ENCODE measurements at places on chromosomes 12 and 14.

DNA sequence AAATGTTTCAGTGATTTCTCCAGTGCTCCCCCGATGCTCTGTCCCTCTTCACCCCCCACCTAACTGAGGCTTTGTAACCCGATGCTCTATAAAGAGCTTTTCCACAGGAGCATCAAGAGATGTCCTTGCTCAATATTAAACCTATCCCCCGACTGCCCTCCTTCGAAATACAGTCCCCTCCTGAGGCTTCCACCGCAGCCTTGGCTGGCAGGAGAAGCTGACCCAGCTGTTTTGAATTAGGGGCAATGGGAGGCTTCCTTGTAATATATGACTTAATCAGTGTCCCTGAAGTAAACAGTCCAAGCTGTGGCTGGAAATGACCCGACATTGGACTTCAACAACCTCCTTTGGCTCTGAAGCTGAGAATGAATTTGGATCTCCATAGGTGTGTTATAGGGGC is 62.4 kb downstream of the TMEM30B start:
- DNase-seq, result no peak

GRCh38 chr12:63093084-63093483 is 57.9 kb downstream of the AVPR1A start:
- no peak for DNase-seq

- no peak for DNase-seq
Measured at GRCh38 chr12:630656-631632, 32.3 kb downstream of the NINJ2 start.

GRCh38 chr14:33675415-33676130 is 275.3 kb downstream of the EGLN3 start:
- no peak for DNase-seq

DNA sequence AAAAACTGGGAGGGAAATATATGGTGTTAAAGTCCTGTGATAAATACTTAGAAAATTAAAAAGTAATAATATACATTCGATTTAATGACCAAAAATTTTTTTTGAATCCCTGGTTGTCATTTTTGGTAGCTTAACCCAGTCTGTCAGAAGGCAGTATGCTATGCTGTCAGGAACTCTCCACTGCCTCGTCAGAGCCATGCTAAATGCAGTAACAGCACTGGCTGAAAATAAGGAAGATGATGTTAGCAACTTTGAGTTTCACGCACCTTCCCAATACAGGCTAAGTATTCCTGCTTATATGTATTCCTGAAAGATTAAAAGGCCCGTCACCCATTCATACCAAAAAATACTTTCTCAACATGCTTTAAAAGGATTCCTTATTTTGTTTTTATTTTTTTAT is 34.2 kb downstream of the SAV1 start:
- no peak for DNase-seq

- no peak for DNase-seq
Measured at GRCh38 chr12:111429828-111430432, 24.2 kb downstream of the SH2B3 start.

GRCh38 chr12:82057770-82058169 is 298.6 kb upstream of the PPFIA2 start:
- DNase-seq, result no peak

DNA sequence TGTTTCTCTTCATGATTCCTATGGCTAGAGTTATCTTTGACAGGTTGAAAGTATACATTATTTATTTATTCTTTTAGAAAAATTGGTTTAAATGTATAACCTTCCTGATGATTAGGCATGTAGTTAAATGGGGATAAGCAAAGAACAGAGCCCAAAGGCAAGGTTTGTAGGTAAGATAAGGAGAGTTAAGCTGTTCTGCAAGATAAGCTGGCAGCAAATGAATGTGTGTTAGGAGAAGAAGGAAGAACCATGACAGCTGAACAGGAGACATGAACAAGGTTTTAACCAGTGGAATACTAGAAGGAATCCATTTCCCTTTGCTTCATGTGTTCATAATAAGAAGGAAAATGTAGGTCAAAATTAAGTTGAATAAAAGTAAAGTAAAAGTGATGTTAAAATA is 1330.1 kb upstream of the USP15 start:
- DNase-seq, result no peak

DNA sequence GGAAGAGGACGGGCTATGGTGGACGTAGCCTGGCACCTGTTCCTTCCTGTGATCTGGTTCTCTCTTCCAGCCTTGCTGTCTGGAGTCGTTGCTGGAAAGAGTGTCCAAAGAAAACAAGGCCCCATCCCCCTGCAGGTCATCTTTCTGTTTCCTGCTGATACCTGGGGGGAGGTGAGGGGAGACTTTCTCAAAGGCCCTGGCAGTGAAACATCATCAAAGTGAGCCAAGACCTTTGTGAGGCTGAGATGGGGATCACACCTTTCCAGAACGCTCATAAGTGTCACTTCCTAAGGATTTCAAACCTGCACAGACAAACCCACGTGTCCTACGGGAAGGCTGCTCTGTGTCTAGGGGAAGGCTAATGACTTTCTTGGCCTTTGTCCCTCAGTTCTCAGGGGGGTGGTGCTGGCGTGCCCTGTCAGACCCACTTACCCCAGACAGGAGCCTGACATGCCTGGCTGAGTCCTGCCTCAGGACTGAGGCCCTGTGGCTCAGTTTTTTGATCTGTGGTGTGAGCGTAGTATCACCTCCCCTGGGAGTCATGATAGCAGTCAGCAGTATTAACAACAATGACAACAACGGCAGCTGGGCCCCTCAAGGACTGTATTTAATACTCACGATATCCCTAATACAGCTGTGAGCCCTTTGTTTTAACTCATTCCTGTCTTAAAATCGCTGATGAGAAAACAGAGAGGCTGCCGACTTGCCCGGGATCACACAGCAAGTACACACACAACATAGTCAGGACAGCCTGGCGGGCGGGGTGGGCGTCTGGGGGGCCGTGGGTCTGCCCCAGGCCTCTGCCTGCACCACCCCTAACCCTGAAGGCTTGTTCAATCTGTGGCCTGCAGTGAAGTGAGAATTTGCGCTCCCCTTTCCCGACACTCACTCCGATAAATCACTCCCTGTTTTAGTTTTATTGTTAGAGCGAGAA is 235.2 kb downstream of the SLC41A2 start:
- peak; percentile 55 for DNase-seq

DNA sequence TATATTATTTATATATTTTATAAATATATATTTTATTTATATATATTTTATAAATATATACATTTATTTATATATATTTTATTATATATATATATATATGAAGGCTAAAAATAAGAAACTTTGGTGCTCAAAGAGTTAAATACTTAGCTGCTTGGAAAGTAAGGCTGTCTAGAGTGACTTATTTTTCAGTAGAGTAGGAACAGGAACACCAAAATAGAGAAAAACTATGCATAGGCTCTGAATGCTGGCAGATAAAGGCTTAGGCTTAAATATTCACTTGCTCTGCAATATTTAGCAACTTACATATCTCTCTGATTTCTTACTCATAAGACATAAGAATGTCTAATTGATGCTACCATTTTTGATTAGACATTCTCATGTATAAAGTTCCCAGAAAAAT is 991.2 kb downstream of the VRK1 start:
- no peak for DNase-seq

DNA sequence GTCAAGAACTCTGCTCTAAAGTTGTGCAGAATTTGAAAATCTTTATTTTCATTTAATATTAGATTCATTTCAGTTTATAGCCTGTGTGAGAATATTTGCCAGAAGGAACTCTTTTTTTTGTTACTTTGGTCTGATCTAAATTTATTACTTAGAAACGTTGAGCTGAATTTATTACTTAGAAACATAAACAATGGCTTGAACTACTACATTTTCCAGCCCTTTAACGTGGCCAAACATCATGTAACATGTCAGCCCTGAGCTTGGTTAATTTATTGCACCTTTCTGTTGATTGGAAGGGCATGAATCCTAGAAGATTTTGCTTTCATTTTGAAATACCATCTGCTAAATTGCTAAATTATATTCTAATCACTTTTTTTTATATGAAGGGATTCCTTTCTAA is 241.4 kb downstream of the TMEM117 start:
- no peak for DNase-seq

- no peak for DNase-seq
Measured at GRCh38 chr14:23062002-23062401, 4.7 kb upstream of the CDH24 start.

DNA sequence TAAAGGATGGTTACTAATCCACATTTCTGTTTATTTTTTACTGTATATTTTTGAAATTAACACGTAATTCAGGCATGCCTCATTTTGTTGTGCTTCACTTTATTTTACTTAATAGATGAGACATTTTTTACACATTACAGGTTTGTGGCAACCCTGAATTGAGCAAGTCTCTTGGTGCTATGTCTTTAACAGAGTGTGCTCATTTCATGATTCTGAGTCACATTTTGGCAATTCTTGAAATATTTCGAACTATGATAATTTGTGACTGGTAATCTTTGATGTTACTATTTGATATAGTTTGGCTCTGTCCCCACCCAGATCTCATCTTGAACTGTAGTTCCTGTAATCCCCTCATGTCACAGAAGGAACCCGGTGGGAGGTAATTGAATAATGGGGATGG is 1120.5 kb upstream of the FLRT2 start:
- DNase-seq, result no peak

GRCh38 chr14:47917344-47917954 is 242.0 kb upstream of the MDGA2 start:
- DNase-seq, result peak; percentile 16

DNA sequence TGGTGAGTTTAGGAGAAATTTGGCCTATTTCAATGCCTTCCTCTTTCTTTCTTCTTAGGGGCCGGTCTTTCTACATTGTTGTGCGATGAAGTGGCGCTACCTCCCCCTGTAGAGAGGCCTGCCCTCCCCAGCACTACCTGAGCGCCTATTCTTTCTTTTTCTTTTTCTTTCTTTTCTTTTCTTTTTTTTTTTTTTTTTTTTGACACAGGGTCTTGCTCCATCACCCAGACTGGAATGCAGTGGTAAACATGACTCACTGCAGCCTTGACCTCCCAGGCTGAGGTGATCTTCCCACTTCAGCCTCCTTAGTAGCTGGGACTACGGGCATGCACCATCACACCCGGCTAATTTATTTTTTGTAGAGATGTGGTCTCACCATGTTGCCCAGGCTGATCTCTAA is 136.1 kb upstream of the MAX start:
- no peak for DNase-seq

GRCh38 chr12:56877195-56878009 is 56.8 kb downstream of the SDR9C7 start:
- no peak for DNase-seq

GRCh38 chr12:96395236-96395635 is 5.0 kb downstream of the CDK17 start:
- no peak for DNase-seq

DNA sequence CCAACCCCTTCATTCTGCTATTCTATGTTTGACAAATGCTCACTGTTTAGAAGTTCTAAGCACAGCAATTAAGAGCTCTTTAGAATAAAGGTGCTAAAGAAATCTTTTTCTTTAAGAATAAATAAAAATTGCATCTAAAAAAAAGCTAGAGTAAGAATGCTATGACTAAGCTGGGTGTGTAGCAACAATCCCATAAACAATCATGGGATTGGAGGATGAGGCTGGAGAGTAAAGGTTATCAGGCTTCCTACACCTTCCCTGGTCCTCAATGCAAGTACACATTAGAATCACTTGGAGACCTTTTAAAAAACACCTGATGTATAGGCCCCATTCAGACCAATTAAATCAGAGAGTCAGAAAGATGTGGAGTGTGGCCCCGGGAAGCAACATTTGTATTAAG is 88.3 kb downstream of the CIT start:
- DNase-seq, result no peak

- DNase-seq, result no peak
Measured at GRCh38 chr12:93223440-93224426, 154.0 kb upstream of the NUDT4 start.

- DNase-seq, result no peak
Measured at GRCh38 chr12:30417697-30418231, 277.9 kb downstream of the IPO8 start.

DNA sequence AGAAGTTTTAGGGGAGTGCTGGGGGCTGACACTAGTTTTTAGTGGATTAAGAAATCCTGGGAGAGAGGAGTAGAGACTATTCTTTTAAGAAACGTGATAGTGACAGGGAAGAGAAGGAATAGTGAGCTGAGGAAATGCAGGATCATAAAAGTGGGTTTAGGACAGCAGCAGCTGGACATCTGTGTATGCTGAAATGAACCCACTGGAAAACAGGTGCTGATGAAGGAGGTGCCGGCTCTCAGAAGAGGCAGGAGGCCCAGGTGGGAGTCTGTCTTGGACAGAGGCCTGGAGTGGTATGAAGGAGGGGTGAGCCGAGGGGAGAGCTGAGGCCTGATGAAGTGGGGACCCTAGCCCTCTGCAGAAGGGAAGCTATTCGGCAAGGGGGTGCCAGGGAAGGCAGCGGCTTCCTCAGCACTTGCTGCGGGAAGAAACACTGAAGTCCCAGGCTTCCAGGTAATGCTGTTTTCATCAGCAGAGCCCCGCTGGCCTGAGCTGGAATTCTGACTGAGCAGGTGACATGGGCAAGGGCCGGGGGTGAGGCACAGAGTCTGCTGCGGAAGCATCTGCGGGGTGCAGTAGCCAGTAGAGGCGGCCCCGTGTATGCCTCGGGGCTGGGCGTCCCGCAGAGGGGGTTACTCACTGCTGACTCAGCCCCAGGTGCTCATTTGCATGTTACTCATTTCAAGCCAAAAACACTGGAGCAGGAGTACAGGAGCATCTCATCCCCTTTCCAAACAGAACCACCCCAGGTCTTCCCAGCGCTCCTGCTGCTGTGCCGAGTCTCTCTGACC is 89.7 kb downstream of the TMCC3 start:
- DNase-seq, result no peak

GRCh38 chr12:57853864-57854556 is 7.5 kb upstream of the CTDSP2 start:
- DNase-seq, result no peak

- DNase-seq, result no peak
Measured at GRCh38 chr12:110530511-110530910, 28.4 kb downstream of the RAD9B start.

GRCh38 chr14:82511399-82511798 is 977.7 kb upstream of the SEL1L start:
- no peak for DNase-seq

DNA sequence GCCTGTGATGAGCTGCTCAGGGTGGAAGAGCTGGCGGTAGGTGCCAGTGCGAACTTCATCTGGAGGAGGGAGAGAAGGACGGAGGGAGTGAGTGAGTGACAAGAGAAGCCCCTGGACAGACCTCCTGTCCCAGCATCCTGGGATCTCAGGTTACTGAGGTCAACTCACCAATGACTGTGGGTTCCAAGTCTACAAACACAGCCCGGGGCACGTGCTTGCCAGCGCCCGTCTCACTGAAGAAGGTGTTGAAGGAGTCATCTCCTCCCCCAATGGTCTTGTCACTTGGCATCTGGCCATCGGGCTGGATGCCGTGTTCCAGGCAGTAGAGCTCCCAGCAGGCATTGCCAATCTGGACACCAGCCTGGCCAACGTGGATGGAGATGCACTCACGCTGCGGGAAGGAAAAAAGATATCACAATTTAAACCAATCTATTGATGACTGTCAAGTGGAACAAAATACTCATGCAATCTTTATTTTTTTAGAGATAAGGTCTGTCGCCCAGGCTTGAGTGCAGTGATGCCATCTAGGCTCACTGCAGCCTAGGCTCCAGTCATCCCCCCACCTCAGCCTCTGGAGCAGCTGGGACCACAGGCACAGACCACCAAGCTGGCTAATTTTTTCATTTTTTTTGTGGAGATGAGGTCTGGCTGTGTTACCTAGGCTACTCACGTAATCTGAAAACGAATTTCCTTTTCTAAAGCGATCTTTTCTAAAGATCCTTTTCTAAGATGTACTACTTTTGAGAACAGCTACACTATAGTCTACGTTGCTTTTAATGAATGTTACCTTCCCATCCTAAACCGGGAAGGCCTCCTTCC is 1.7 kb downstream of the TUBA1B start:
- DNase-seq, result no peak

GRCh38 chr12:124380796-124381455 is 86.0 kb downstream of the RFLNA start:
- DNase-seq, result no peak

Measured in NCI-H524 treated with DMSO at 0.1 percent for 48 hours (cell line).